Progenitor cell of endocrine pancreas (in vitro differentiated cells): ENCODE measurements at places on chromosomes 2 and 18. TPM values are rescaled to one million over a fixed set of nuclear protein-coding genes. Genes with fewer than 3 reads are reported as not detected.
A peak's percentile ranks its signal among the peaks of the same experiment; 100 is the strongest.

Gene ZAP70
- total RNA-seq, result 2.6 and 3.8 TPM in 2 replicates

Gene EGR4
- 0.12 TPM in 1 of 2 replicates, not detected in the other for total RNA-seq

Gene GULP1
- 35.3 and 39.4 TPM in 2 replicates for total RNA-seq

DNA sequence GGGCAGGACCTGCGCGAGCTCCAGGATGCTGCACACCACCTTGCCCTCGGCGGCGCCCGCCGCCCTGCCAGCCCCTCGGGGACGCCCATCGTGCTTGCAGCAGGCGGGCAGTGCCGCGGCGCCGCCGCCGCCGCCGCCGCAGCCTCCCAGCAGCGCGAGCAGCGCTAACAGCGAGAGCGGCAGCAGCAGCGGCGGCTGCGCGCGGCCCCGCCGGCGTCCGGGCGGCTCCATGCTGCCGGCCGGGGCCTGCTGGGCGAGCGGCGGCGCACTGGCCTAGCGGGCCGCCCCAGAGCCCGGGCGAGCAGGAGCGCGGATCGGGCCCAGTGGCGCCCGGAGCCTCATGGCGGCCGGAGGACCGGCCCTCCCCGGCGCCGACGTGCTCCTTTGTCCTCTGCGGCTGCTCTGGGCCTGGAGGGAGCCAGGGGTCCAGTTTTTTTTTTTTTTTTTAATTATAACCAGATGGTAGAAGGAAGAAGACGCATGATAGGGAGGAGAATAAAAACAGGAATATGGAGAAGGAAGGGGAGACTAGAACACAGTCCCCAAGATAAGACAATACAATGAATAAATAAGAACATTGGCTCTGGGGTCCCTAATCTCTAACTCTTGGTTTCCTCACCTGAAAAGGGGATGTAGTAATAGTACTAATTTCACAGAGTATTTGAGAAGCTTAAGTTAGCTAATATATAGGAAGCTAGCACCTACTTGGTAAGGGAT is 17.1 kb upstream of the ANKRD62 start:
- no peaks in the 10 kb centered on the region for H3K36me3 ChIP-seq
- DNase-seq, result no peak
- peak overlapping the region; percentile 51 for H3K4me3 ChIP-seq
- H3K27ac ChIP-seq, result no peak overlapping the region
- no peaks in the 10 kb centered on the region for H3K4me1 ChIP-seq

DNA sequence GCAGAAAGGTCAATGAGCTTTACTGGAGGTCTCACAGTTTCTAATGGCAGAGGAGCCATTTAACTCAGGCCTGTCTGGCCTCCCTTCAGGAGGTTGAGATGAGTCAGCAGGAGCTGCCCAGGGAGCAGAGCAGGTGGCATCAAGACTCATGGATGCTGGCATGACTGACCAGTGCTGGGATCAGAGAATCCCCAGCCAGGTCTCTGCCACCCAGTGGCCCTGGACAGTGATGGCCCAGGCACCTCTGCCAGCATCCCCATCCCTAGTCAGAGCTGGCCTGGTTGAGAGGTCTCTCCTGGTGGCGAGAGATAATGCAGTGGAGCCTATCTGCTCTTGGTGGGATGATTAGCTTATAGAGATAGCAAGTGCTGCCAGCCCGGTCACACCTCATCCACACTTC is 43.1 kb downstream of the GYPC start:
- no peak overlapping the region for H3K27ac ChIP-seq
- no peak for DNase-seq
- no peak overlapping the region for H3K4me3 ChIP-seq
- peaks cover 9% of the 10 kb centered on the region for H3K36me3 ChIP-seq
- no peaks in the 10 kb centered on the region for H3K27me3 ChIP-seq

DNA sequence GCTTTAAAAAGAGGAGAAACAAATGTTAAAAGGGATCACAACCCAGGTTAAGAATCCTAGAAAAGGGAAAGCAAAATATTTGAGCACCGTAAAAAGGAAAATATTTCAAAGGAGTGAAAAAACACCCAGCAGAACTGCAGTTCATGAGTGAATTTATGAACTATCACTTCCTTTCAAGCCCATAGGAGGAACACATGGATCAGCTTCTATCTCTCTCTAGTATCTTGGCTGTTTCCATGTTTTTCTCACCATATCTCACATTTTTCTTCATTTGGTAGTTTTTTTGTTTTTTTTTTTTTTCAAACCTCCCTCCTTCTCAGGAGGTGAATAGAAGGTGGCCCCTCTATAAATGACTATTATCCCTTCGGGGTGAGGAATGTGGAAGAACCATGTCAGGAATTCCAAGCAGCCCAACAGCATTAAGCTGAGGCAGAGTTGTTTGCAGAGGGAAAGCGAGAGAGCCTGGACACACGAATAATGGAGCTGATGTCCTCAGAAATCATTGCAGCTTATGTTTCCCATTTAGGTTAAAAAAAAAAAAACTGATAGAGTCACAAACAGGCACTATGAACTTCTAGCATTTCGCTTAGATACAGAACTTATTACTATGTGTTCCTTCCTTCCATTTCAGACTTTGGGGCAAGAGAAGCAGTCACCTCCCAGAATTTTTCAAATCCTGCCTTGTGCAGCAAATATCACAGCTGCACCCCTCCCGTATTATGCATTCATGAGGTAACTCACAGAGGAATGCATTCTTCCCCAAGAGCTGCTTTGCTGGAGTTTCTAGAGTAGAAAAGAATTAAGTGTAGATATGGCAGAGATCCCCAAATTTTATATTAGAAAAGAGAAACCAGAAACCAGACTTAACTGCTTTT is 315.6 kb downstream of the IRS1 start:
- peak overlapping the region; percentile 92 for H3K27ac ChIP-seq
- H3K4me3 ChIP-seq, result no peak overlapping the region
- H3K4me1 ChIP-seq, result peaks cover 27% of the 10 kb centered on the region
- H3K36me3 ChIP-seq, result peaks cover under 1% of the 10 kb centered on the region

- peaks cover 15% of the 10 kb centered on the region for H3K4me1 ChIP-seq
- no peak for DNase-seq
Observed at GRCh38 chr2:77008853-77009252, 513.3 kb downstream of the LRRTM4 start.

DNA sequence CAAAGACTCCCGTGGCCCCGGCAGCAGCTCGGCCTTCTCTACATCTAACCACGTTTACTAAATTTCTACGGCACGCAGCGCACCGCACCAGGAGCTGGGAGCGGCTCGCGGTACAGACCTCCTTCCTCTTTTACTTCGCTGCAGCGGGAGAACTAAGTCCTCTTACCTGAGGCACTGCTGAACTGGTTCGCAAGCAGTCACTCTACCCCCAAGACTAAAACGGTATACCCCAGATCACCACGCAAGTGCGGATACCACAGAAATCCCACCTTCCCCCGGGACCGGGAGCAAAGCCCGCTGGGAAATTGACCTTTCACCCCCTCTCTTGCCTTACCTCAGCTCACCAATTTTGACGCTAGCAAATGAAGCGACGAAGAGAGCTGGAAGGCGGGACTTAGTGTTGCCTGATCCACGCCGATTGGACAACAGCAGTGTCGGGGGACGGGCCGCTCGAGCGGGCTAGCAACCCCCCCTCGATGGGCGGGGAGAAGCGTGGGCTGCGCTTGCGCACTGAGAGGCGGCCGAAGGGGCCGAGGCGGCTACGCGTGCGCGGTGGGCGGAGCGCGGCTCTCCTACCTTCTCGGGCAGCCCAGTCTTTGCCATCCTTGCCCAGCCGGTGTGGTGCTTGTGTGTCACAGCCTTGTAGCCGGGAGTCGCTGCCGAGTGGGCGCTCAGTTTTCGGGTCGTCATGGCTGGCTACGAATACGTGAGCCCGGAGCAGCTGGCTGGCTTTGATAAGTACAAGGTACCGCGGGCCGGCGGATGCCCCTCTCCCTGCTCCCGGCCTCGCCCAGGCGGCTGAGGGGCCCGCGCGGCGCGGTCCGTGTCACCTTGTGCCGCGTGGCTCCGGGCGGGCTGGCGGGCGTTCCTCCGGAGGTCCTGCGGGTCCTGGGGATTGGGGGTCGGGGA is at the start of gene SELENOI:
TSS of gene SELENOI (plus strand) at position 599 of the 909 bp plus-strand sequence. CDS start at position 689, 90 bp downstream.
- peak within 1 kb of the TSS; percentile 96 for H3K4me3 ChIP-seq
- H3K27me3 ChIP-seq, result no peaks in the 10 kb centered on the region
- H3K27ac ChIP-seq, result peak within 1 kb of the TSS; percentile 99
- peak; percentile 99 for DNase-seq

GRCh38 chr2:16315908-16316307 is 349.7 kb downstream of the CYRIA start:
- H3K36me3 ChIP-seq, result no peaks in the 10 kb centered on the region
- no peak overlapping the region for H3K4me3 ChIP-seq
- no peak for DNase-seq
- H3K4me1 ChIP-seq, result peaks cover 7% of the 10 kb centered on the region
- H3K27ac ChIP-seq, result no peak overlapping the region

DNA sequence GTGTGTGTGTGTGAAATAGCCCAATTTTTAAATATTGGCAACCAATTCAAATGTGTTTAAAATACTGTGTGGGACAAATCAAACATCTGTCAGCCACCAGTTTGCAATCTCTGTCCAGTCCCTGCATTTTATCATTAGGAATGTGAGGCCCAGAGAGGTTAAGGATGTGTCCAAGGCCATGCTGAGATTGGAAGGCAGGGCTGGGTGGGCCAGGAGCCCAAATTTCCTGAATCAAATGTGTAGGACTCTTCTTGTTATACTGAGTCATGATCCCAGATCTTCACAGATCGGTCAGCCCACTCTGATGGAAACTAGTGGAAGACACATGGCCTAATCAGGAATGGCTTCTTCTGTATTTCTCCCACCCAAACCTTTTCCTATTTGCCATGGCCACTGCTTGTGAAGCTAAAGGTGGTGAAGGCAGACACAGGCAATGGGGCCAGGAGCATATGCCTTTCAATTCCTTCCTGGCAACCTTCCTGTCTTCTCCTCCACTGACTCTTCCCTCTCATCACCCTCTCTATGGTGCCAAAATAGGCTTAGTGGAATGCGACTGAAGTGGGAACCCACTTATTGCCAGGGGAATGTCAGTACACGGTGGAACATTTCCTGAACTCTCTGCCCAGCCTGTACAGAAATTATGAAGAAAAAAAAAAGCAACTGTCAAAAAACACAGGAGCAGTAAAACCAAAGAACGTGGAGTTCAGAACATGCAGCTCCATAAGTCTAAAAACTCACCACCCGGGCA is 35.5 kb downstream of the ZEB2 start:
- no peaks in the 10 kb centered on the region for H3K36me3 ChIP-seq
- no peak for DNase-seq
- no peak overlapping the region for H3K4me3 ChIP-seq

GRCh38 chr18:44795241-44795640 is 114.6 kb downstream of the SETBP1 start:
- H3K4me1 ChIP-seq, result peaks cover 44% of the 10 kb centered on the region
- H3K27me3 ChIP-seq, result no peaks in the 10 kb centered on the region
- no peak overlapping the region for H3K4me3 ChIP-seq
- no peak overlapping the region for H3K27ac ChIP-seq
- no peak for DNase-seq
- H3K36me3 ChIP-seq, result peaks cover under 1% of the 10 kb centered on the region

GRCh38 chr2:58834404-58834803 is 593.3 kb upstream of the FANCL start:
- no peaks in the 10 kb centered on the region for H3K27me3 ChIP-seq
- DNase-seq, result peak; percentile 65
- H3K4me3 ChIP-seq, result no peak overlapping the region
- no peaks in the 10 kb centered on the region for H3K4me1 ChIP-seq
- no peaks in the 10 kb centered on the region for H3K36me3 ChIP-seq
